Activated CD8-positive, alpha-beta memory T cell treated with anti-CD3 and anti-CD28 coated beads for 1 hour (primary cell): ENCODE measurements at places on chromosomes 2 and 18.

GRCh38 chr2:32931945-32932709 lies 14.6 kb upstream of the LTBP1 start:
- DNase-seq: no peak

- DNase-seq: peak; percentile 36
Observed at GRCh38 chr18:76709659-76710645, 112.4 kb upstream of the ZNF236 start.

GRCh38 chr18:44805643-44806042 lies 125.0 kb downstream of the SETBP1 start:
- no peak for DNase-seq

DNA sequence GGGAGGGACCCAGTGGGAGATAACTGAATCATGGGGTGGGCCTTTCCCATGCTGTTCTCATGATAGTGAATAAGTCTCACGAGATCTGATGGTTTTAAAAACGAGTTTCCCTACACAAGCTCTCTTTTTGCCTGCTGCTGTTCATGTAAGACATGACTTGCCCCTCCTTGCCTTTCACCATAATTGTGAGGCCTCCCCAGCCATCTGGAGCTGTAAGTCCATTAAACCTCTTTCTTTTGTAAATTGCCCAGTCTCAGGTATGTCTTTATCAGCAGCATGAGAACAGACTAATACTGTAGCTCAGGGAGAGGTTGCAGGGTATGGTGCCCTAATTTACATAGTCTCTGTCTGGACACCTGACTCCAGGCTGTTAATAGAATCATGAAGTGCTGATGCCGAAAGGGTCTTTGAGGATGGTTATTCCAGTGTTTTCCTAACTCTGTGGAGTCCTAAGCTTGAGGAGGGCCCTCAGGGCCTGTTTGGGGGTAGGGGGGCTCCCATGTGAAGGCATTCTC lies 343.2 kb downstream of the ALK start:
- no peak for DNase-seq

- DNase-seq: no peak
Observed at GRCh38 chr2:170340693-170341068, 162.7 kb downstream of the MYO3B start.
